ENCODE measurements at places on chromosomes 5 and 9.

GRCh38 chr5:34717426-34718327, 61.5 kb downstream of the RAI14 start:
- DNase-seq: no peak

DNA sequence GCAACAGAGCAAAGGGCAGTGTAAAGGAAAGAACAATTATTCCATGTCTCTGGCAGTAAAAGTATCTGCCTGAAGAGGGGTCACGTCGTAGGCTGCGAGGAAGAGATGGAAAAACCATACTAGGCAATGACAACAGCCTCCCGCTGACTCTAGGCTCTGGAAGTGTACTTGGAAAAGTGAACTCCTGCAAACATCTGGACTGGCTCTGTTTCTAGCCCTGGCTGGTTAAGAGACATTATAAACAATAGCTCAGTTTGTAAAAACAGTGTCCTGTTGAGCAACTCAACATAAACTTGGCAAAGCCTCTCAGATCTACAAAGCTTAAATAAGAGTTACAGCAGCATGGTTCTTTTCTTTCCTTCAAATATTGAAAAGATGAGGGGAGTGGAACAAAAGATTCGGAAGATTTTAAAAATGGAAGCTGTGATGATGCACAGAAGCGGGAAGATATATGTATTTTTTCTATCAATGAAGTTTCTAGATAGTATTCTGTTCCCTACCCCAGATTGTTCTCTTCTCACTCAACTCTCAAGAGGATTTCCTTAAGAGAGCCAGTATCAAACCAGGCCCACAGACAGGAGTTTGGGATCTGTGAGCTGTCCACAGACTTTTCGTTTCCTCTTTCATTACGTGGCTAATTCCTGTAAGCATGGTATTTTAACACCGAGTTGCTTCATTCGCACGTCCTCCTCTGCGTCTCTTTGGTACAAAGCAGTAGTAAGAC, 79.4 kb downstream of the SPTLC1 start:
- DNase-seq: no peak

DNA sequence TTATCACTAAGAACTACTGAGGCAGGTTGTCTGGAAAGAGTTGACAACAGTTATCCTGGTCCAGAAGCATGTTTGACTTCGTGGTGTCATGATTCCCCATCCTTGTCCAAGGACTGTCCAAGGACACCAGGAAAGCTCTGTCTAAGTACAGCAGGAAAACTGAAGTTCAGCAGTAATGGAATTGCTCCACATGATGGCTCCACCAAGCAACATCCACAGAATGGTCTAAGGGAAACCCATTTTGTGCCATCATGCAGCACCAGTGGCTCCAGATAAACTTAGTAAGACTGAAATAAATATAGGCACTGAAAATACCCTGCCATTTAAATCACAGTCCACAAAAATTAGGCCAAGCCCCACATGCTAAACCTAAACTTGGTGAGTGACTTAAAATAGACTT, 192.8 kb downstream of the CDH18 start:
- DNase-seq: no peak

GRCh38 chr9:126885131-126885641, 24.7 kb downstream of the ZBTB34 start:
- no peak for DNase-seq

DNA sequence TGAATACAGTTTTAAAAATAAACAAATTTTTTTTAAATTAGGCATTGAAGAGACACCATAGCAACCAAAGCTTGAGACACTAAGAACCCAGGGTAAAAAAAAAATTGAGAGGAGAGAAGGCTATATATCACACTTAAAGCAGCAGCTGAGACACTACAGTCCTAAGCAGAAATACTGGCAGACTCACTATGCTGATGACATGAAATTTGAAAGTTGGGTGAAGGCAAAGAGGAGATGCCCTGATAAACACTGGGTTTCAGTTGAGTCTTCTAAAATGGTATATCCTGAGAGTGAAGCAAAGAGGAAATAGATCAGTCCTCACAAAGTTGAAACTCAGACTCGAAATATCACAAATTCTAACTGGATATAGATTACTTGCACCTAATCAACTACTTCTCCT, 419.9 kb upstream of the CDH9 start:
- no peak for DNase-seq

Measured in activated CD8-positive, alpha-beta memory T cell treated with anti-CD3 and anti-CD28 coated beads for 4 hours (primary cell).